ENCODE measurements at places on chromosomes 3 and 15.

- DNase-seq: no peak
Observed at GRCh38 chr3:152257563-152258035, 11.1 kb upstream of the MBNL1 start.

- DNase-seq: no peak
Observed at GRCh38 chr3:41404582-41404981, 205.3 kb downstream of the CTNNB1 start.

DNA sequence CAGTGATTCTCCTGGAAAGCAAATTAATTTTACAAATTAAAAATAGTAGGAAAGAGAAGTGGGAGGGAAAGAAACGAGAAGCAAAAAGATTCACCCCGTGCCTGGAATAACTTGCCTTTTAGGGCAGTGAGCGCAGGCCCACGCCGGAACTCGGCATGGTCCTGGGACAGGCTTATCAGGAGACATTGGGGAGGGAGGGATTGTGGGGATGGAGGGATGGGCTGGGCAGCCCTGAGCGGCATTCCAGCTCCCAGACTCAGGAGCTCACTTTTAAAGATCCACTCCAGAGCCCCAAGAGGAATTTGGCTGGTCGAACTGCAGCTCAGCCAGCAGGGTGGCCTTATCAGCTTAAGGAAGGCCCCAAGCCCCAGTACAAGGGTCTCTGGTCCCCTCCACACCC is 117.9 kb downstream of the ADCY5 start:
- no peak for DNase-seq

DNA sequence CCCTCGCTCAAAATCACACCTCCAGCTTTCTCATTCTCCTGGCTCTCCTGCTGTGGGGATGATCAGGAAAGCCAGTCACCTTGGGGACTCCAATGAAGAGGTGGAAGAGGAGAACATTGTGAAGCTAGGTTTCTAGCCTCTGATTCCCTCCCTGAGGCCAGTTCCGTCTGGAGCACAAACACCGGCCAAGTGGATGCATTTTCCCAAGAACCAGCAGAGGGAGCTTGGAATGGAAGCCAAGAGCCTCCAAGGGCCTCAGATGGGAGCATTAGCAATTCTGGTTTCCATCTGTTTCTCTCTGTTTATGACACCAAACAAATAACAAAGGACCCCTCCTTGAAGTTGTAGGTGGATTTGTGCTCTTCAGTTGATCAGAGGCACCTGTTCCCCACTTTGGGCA is 40.6 kb upstream of the NMNAT3 start:
- DNase-seq: no peak
